ENCODE measurements at places on chromosomes 2 and 18.

DNA sequence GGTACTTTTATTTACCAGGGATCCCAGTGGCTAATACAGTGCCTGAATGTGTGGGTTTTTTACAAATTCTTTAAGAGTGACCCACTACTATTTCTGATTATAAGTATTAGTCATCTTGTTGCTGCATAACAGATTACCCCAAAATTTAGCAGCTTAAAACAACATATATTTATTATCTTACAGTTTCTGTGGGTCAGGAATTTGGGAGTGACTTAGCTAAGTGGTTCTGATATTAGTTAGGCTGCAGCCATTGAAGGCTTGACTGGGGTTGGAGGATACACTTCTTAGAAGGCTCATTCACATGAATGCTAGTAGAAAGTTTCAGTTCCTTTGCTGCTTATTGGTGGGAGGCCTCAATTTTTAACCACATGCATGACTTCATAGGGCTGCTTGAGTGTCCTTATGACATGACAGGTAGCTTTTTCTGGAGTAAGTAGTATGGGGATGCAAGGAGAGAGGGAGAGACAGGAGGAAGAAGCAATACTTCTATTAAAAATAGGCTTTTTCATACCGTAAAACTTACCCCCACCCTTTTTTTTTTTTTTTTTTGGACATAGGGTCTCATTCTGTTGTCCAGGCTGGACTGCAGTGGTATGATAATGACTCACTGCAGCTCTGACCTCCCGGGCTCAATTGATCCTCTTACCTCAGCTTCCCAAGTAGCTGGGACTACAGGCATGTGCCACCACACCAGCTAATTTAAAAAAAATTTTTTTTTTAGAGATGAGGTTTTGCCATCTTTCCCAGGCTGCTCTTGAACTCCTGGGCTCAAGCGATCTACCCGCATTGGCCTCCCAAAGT is 13.3 kb upstream of the POLE4 start:
- DNase-seq, result no peak

DNA sequence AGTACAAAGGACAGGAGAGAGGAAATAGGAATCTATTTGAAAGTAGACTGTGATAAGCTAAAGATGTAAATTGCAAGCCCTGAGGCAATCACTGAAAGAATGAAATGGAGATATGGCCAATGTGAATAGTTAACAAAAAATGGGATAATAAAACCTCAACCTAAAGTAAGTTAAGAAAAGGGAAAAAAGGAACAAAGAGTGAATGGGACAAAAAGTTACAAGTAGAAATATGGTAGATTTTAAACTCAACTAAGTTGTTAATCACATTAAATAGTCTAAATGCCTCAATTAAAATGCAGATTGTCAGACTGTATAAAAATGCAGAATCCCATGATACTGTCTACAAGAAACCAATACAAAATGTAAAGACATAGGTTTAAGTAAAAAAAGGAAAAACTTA is 165.2 kb upstream of the RBMS1 start:
- no peak for DNase-seq

- DNase-seq, result no peak
Observed at GRCh38 chr18:43067570-43067969, 47.9 kb downstream of the RIT2 start.

- no peak for DNase-seq
Observed at GRCh38 chr2:241553981-241554380, 4.6 kb upstream of the BOK start.

GRCh38 chr2:164554487-164554886 is 66.8 kb downstream of the GRB14 start:
- DNase-seq, result no peak

- no peak for DNase-seq
Observed at GRCh38 chr2:30958193-30958917, 151.1 kb upstream of the CAPN13 start.

DNA sequence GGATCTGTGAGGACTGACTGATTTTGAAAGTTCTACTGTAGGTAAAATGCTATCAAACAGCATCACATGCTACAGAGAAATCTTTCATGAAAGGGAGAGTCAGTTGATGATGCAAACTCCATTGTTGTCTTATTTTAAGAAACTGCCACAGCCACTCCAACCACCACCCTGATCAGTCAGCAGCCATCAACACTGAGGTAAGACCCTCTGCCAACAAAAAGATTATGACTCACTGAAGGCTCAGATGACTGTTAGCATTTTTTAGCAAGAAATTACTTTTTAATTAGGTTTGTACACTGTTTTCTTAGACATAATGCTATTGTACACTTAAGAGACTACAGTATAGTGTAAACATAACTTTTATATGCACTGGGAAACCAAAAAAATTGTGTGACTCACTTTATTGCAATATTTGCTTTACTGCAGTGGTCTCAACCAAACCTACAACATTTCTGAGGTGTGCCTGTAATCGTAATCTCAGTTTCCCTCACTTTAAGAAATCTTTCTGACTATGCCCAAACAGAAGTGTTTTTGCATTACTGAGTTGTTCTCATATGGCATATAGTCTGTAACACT is 42.8 kb downstream of the METTL8 start:
- no peak for DNase-seq

DNA sequence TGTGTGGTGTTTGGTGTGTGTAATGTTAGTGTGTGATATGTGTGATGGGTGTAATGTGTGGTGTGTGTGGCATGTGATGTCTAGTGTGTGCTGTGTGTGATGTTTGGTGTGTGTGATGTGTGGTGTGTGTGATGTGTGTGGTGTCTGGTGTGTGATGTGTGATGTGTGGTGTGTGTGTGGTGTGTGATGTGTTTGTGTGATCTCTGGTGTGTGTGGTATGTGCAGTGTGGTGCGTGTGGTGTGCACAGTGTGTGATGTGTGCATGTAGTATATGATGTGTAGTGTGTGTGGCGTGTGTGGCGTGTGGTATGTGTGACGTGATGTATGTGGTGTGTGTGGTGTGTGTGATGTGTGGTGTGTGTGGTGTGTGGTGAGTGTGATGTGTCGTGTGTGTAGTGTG is 150.3 kb downstream of the TMEM18 start:
- no peak for DNase-seq

- DNase-seq, result no peak
Observed at GRCh38 chr2:179449010-179449409, 184.4 kb upstream of the SESTD1 start.

DNA sequence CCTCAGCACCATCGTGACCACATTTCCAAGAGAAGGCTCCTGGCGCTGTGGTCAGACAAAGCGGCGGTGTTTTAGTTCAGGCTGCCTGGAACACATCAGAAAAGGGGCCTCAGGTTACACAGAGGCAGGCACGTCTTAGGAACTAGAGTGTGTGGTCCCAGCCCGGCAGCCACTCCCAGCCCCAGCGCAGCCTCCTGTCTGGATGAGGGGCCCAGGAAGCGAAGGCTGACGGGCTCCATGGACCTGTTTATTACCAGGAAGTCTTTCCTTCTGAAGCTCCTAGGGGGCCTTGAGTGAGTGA is 10.0 kb upstream of the GPR55 start:
- no peak for DNase-seq

- DNase-seq, result no peak
Observed at GRCh38 chr2:128640845-128641360, 322.2 kb upstream of the HS6ST1 start.

- no peak for DNase-seq
Observed at GRCh38 chr2:8721410-8721809, 39.6 kb downstream of the ID2 start.

DNA sequence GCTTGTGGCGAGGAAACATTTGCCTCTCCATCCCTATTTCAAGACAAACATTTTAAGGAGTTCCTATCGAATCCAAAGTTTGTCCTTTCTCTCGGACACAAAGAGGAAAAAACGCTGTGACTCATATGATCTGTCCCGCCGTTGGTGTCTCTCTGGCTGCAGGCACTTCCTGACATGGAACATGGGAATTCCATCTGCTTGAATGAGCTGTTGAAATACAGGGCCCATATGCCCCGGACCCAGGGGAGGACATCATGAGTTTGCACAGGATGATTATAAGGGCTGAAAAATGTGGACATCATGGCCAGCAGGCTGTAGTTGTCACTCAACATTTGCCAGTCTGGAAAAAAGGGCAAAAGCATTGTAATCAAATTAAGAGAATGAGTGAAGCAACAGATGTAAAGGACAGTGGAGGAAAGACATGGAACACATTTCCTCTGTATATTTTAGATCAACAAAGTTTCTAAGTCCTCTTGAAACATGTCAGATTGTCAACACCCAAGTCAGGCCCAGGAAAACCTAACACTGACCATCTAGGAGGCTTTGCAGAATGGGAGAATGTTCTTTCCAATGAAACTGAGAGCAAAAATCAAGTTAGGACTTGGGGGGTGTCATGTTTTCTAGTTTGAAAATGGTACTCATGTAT is 103.2 kb upstream of the SMIM21 start:
- no peak for DNase-seq

- no peak for DNase-seq
Observed at GRCh38 chr2:86808315-86809161, 17.8 kb upstream of the CD8A start.

DNA sequence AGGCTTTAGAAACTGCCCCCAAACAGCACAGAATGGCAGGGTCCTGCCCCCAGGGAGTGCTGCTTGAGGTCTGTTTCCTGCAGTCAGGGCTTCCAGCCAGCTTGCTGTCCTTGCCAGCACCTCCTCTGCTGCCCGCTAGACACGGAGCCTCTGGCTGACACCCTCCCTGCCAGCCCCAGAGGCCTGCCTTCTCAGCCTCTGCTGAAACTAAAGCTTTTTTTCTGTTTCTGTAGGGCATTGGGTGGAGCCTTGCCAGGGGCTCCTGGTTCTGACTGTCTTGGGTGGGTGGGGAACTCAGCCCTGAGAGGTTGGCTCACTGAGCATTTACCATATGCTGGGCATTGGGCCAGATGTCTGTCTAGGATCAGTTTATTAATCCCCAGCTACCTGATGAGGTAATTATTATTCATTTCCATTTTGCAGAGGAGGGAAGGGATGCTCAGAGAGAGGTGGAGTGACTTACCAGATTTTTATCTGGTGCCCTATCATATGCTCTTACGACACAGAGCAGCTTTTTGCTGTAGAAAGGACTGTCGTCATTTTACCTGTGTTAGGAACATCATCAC is 35.4 kb downstream of the INPP4A start:
- DNase-seq, result no peak

DNA sequence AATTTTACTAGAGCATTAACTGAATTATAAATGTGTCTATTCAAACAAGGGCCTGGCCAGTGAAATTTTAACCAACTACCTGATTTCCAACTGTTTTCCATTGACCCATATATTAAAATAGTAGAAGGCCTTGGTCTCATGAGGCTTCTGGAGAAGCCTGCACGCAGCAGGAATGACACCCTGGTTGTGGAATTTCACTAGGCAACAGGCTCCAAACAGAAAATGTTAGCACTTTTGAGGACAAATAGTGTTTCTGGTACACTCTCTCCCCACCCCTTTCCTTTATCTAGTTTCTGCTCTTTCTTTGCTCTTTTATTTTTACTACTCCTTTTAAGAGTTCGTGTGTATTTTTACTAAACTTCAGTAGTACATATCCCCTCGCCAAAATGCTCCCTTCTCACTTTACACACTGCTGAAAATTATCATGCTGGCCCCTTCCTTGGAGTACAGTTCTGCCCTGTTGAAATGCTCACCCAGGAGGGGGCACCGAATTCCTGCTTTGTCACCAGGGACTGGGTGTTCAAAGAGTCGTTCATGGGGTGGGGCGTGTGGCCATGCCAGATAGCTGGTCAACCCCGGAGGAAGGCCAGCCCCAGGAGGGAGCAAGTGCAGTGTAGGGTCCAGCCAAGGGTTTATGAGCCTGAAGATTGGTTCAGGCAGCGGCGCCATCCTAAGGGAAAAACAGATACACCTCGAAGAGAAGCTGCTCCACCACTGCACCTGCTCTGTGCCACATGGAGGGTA is 22.1 kb upstream of the COL6A3 start:
- no peak for DNase-seq

- DNase-seq, result no peak
Observed at GRCh38 chr18:4060427-4061281, 394.5 kb downstream of the DLGAP1 start.

GRCh38 chr2:214135966-214136365 is 274.9 kb upstream of the VWC2L start:
- DNase-seq, result no peak

DNA sequence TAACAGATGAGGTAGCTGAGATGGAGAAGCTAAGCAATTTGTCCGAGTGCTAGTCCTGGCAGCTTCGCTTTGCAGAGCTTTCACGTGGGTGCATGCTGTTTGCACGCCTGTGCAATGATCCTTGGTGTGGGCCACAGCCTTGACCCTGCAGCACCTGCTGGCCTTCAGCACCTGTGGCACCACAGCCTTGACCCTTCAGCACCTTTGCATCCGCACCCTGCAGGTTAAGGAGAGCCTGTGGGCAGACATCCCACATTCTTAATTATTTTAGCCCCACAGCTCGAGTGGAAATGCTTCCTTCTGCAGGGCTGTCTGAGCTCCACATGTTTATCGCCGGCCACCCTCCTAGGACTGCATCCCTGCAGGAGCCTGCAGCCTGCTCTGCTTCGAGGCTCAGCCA is 19.3 kb downstream of the NCK2 start:
- DNase-seq, result no peak

- no peak for DNase-seq
Observed at GRCh38 chr2:134838143-134838620, at the start of gene ACMSD. Gene ACMSD (plus strand): TSS chr2:134838616. CDS start chr2:134838683, 67 bp downstream.

DNA sequence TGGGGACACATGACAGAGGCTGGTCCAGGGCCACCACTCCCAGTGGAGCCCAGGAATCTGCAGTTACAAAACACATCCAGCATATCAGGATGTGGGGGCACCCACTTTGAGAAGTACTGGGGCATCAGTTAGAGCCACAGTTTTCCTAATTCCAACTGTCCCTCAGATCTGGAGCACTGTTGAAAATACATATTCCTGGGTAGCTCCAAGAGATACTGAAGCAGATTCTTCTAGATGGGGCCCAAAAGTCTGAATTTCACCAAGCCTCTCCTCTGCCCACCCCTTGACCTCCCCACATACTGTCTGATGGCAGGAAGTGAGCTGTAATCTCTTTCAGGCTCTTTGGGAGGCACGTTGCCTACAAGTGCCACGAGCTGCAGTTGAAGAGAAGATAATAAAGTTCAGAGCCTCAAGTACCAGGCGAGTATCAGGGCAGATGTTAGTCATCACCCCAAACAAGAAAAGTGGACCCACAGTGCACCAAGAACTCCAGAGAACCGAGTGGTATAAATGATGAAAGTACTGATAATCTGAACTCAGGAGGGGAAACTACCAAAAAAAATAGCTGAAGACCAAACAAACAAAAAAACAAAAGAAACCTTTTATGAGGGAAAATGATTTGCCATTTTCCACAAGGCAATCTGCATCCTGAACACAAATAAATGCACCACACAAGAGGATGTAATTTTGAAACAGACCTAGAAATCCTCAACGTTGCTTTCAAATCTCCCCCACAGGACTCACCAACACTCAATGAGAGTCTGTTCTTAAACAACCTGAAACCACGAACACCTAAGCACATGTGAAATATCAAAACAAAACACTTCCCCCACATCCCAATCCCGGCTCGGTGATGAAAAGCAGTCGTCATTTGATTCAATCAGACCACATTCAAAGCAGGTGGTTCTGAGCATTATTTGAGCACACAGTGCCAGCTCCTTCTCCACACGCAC is 98.7 kb downstream of the TCF4 start:
- no peak for DNase-seq

Data from cortex of kidney (tissue), 1 donor.